WTC11 (cell line): ENCODE measurements at places on chromosomes 13 and 19. TPM values are rescaled to one million over a fixed set of nuclear protein-coding genes. Genes with fewer than 3 reads are reported as not detected.

The UPK1A gene
- total RNA-seq: 1.6 to 3.0 TPM (median 2.7 TPM) in 3 replicates

The NBEA gene
- total RNA-seq: 19.4 to 21.0 TPM (median 20.9 TPM) in 3 replicates

The MTUS2 gene
- 0.18 to 0.25 TPM (median 0.22 TPM) in 3 replicates for total RNA-seq

The ZNF530 gene
- 10.4 to 12.0 TPM (median 11.2 TPM) in 3 replicates for total RNA-seq

The KIR3DL2 gene
- not detected in 3 replicates for total RNA-seq

The MBD3L2 gene
- total RNA-seq: not detected in 3 replicates

The PSG2 gene
- not detected in 3 replicates for total RNA-seq

GRCh38 chr13:110341445-110342244 is 34.6 kb downstream of the COL4A2 start:
- no peaks in the 10 kb centered on the region for H3K36me3 ChIP-seq
- H3K4me1 ChIP-seq: peaks cover 38% of the 10 kb centered on the region
- no peak for DNase-seq
- no peaks in the 10 kb centered on the region for H3K27me3 ChIP-seq
- no peak overlapping the region for H3K4me3 ChIP-seq

DNA sequence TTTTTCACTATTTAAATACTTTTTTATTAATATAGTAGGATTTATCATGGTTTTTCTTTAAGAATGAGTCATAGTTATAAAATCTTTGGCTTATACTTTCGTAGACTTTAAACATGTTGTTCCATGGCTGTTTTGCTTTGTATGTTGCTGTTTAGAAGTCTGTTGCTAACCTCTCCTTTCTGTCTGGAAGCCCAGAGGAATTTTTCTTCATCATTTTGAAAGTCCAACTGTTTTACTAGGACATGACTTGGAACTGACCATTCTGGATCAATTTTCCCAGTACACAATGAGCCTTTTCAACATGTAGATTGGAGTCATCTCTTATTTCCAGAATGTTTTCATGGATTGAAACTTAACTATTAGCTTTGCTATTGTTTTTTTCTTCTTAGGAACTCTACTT is 7.9 kb downstream of the CAB39L start:
- H3K4me3 ChIP-seq: no peak overlapping the region
- no peak for DNase-seq
- no peaks in the 10 kb centered on the region; the same call in 1 of the 2 replicates for H3K27me3 ChIP-seq
- H3K27ac ChIP-seq: no peak overlapping the region
- H3K36me3 ChIP-seq: no peaks in the 10 kb centered on the region

DNA sequence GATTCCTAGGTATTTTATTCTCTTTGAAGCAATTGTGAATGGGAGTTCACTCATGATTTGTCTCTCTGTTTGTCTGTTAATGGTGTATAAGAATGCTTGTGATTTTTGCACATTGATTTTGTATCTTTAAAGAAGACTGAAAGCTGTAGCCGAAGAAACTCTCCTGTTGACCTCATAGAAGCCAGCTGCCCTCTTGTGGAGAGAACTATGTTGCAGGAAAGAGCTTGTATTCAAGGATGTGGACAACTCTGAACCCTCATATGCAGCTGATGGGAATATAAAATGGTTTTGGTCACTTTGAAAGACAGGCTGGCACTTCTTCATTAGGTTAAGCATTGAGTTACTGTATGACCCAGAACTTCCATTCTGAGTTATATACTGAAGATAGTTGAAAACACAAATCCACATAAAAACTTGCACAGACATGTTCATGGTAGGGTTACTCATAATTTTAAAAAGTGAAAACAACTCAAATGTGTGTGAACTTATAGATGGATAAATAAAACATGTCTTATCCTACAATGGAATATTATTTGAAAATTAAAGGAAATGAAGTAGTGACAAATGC is 65.8 kb upstream of the SLITRK6 start:
- no peak overlapping the region for H3K4me3 ChIP-seq
- H3K27me3 ChIP-seq: no peaks in the 10 kb centered on the region
- no peaks in the 10 kb centered on the region for H3K4me1 ChIP-seq
- H3K27ac ChIP-seq: no peak overlapping the region
- DNase-seq: peak; percentile 19
- H3K36me3 ChIP-seq: no peaks in the 10 kb centered on the region

GRCh38 chr19:55113570-55114039 is 3.8 kb downstream of the PPP1R12C start:
- no peaks in the 10 kb centered on the region for H3K27me3 ChIP-seq
- no peak overlapping the region for H3K4me3 ChIP-seq
- peaks cover 6% of the 10 kb centered on the region; the same call in 1 of the 2 replicates for H3K36me3 ChIP-seq
- peak; percentile 79 for DNase-seq
- H3K27ac ChIP-seq: peak overlapping the region; percentile 53; the same call in 1 of the 2 replicates

GRCh38 chr19:38836983-38837626 is 5.5 kb upstream of the ECH1 start:
- H3K36me3 ChIP-seq: peaks cover 63% of the 10 kb centered on the region
- H3K27me3 ChIP-seq: no peaks in the 10 kb centered on the region
- no peak for DNase-seq
- peaks cover 4% of the 10 kb centered on the region for H3K4me1 ChIP-seq

- peaks cover 8% of the 10 kb centered on the region for H3K4me1 ChIP-seq
- DNase-seq: no peak
- no peak overlapping the region for H3K27ac ChIP-seq
- no peaks in the 10 kb centered on the region for H3K36me3 ChIP-seq
- no peaks in the 10 kb centered on the region; the same call in 1 of the 2 replicates for H3K27me3 ChIP-seq
Measured at GRCh38 chr13:106443607-106444322, 91.7 kb downstream of the EFNB2 start.

GRCh38 chr19:21704320-21704719 is 63.1 kb downstream of the ZNF100 start:
- DNase-seq: no peak
- no peaks in the 10 kb centered on the region for H3K27me3 ChIP-seq
- no peak overlapping the region for H3K27ac ChIP-seq
- peaks cover 17% of the 10 kb centered on the region for H3K4me1 ChIP-seq

DNA sequence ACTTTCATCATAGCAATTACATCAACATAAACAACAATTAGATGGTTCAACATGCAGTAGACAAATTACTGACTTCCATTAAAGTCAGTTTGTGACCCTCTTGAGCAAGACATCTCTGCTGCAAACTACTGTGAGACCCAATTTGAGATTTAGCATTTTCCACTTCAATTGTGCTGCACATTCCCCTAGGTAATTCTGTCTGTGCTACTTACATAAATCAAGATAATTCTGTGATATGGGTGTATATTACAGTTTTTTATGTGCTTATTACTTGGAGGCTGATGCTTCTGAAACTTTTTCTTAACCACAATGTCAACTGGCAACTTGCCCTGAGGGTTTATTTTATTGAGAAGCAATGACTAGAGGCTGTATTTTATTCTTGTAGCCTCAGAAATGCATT is 1714.4 kb downstream of the OLFM4 start:
- no peak overlapping the region for H3K4me3 ChIP-seq
- H3K4me1 ChIP-seq: no peaks in the 10 kb centered on the region
- H3K27ac ChIP-seq: no peak overlapping the region

DNA sequence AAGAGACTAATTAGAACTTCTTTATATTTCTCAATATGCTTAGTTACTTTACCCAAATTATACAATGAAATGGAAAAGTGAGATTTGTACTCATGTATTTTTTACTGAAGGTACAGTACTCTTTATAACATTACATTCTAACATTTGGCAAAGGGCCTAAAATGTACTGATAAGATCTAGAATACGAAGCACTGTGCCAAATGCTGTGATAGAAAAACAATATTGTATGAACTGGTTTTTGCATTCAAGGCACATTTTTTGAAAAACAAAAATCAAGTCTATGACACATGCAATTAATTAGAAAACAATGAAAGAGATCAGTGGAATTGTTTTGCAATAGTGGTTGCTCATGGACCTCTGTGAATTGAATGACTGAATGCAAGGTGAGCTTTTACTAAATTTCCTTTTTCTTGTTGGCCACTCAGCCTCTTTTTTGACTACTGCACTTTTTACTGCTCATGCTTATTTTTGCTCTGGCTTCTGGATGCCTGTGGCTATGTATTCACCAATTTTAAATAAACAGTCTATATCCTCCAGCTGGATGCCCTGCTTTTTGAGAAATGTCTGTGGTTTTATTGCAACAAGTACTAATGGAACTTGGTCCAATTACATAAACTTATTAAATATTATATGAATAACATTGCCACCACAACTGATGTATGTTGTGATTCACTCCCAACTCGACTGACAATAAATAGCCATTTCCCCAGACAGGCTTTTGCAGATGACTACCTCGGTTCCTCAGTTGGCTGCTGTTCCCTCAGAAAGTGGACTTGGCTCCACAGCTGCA is 41.4 kb upstream of the OBI1 start:
- H3K27me3 ChIP-seq: no peaks in the 10 kb centered on the region
- H3K36me3 ChIP-seq: no peaks in the 10 kb centered on the region
- H3K4me1 ChIP-seq: no peaks in the 10 kb centered on the region
- H3K27ac ChIP-seq: no peak overlapping the region

GRCh38 chr19:39131255-39131755 is 5.7 kb downstream of the PAK4 start:
- peaks cover 71% of the 10 kb centered on the region for H3K4me1 ChIP-seq
- DNase-seq: no peak
- H3K36me3 ChIP-seq: no peaks in the 10 kb centered on the region
- no peak overlapping the region for H3K4me3 ChIP-seq
- H3K27ac ChIP-seq: peak overlapping the region; percentile 92

DNA sequence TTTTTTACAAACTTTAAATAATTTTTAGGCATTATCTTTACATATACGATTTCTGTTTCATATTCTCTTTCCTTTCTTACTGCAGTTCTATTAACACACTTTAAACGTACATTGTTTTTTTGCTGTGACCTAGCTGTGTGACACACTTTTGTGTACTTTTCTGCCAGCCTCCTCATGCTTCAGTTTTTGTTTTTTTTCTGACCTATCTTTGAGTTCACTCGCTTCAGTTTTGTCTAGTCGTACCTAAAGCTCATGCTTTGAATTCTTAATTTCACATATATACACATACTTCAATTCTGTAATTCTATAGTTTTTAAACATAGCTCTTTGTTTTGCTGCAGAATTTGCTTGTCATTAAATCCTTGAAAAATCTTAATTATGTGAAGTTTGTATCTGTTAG is 150.4 kb downstream of the PDS5B start:
- no peak for DNase-seq
- H3K4me1 ChIP-seq: peaks cover under 1% of the 10 kb centered on the region
- no peaks in the 10 kb centered on the region for H3K27me3 ChIP-seq
- H3K4me3 ChIP-seq: no peak overlapping the region

DNA sequence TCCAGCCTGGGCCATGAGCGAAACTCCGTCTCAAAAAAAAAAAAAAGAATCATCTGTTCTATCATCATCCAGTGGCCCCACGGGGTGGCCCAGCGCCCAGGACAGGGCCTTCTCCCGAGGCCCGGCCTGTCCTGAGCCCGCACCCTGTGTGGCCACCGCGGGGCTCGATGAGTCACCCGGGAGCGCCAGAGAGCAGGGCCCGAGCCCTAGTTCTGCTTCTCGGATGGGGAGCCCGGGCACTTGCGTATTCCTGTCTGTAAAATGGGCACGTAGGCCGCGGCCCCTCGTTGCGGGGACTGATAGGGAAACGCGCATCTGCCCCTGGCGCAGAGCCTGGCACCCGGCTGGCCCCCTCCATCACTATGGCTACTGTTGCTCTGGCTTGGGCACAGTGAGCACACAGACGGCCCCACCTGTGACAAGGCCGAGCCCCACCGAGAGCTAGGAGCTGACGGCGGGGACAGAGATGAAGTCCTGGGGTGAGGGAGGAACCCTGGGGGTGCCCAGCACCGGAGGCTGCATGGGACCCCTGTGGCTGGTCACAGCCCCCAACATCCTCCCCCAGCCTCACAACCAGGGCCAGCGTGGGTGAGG is 21.3 kb upstream of the UQCR11 start:
- H3K27ac ChIP-seq: no peak overlapping the region
- no peak for DNase-seq
- H3K4me1 ChIP-seq: peaks cover 5% of the 10 kb centered on the region
- H3K36me3 ChIP-seq: peaks cover 21% of the 10 kb centered on the region

GRCh38 chr13:109569958-109570711 is 216.2 kb downstream of the IRS2 start:
- H3K27ac ChIP-seq: no peak overlapping the region
- H3K36me3 ChIP-seq: no peaks in the 10 kb centered on the region
- no peak overlapping the region for H3K4me3 ChIP-seq
- DNase-seq: no peak
- H3K27me3 ChIP-seq: no peaks in the 10 kb centered on the region

GRCh38 chr13:101473458-101473857 is 21.0 kb downstream of the ITGBL1 start:
- DNase-seq: no peak
- no peaks in the 10 kb centered on the region for H3K36me3 ChIP-seq
- H3K4me1 ChIP-seq: peaks cover 17% of the 10 kb centered on the region
- H3K4me3 ChIP-seq: no peak overlapping the region
- no peak overlapping the region for H3K27ac ChIP-seq
- H3K27me3 ChIP-seq: no peaks in the 10 kb centered on the region

DNA sequence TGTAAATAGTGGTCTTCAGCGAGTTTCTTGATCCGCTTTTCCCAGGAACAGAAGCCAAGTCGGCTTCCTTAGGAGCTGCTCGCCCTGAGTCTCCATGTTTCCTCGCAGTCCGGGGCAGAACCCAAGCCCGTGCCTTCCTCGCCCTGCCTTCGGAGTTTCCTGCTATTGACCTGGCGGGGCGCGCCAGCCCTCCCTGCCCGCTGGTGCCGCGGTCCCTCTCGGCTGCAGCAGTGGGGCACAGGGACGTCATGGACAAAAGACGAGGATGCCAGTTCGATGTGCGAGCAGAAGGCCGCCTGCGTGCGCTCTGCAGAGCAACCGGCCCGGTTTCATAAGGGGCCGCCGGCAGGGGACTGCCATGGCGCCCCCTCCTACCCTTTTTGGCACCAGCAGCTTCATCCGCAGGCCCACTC is 156.6 kb downstream of the TM9SF2 start:
- peaks cover 72% of the 10 kb centered on the region for H3K4me1 ChIP-seq
- peak overlapping the region; percentile 57 for H3K4me3 ChIP-seq
- peak overlapping the region; percentile 76 for H3K27ac ChIP-seq
- DNase-seq: peak; percentile 63
- no peaks in the 10 kb centered on the region for H3K27me3 ChIP-seq
- H3K36me3 ChIP-seq: no peaks in the 10 kb centered on the region

DNA sequence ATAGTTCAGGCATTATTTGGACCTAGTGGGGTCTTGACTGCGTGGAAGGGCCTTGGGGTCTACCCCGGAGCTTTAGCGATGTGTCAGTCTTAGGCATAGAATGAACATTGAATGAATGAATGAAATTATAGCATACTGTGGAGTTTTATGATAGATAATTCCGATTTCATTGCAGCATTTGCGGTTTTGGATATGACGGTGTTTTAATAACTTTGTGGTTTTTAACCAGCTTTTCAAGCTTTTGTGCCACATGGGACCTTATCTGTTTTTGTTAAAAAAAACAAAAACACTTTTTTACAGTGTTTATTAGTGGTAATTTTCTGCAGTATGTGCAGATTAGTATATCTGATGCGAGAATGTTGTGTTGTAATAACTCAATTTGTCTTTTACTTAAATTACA is 696 bp downstream of the NUP58 start:
- no peak overlapping the region for H3K27ac ChIP-seq
- DNase-seq: no peak
- H3K36me3 ChIP-seq: peaks cover 18% of the 10 kb centered on the region
- peak overlapping the region; percentile 89 for H3K4me3 ChIP-seq

GRCh38 chr13:93446238-93446637 is 219.6 kb downstream of the GPC6 start:
- H3K27me3 ChIP-seq: no peaks in the 10 kb centered on the region
- DNase-seq: no peak
- no peak overlapping the region for H3K4me3 ChIP-seq
- no peaks in the 10 kb centered on the region for H3K36me3 ChIP-seq
- H3K27ac ChIP-seq: no peak overlapping the region

- no peak overlapping the region for H3K27ac ChIP-seq
- peaks cover 9% of the 10 kb centered on the region for H3K36me3 ChIP-seq
- no peaks in the 10 kb centered on the region for H3K4me1 ChIP-seq
- no peak for DNase-seq
- H3K27me3 ChIP-seq: no peaks in the 10 kb centered on the region
- H3K4me3 ChIP-seq: no peak overlapping the region
Measured at GRCh38 chr13:95106562-95106961, 194.7 kb downstream of the ABCC4 start.
